Stimulated activated CD4-positive, alpha-beta T cell treated with anti-CD3 and anti-CD28 coated beads, Interleukin-4, amount 100 ng/mL, for 24 hours (primary cell): ENCODE measurements at places on chromosomes 5 and 9.
A peak's percentile ranks its signal among the peaks of the same experiment; 100 is the strongest.

DNA sequence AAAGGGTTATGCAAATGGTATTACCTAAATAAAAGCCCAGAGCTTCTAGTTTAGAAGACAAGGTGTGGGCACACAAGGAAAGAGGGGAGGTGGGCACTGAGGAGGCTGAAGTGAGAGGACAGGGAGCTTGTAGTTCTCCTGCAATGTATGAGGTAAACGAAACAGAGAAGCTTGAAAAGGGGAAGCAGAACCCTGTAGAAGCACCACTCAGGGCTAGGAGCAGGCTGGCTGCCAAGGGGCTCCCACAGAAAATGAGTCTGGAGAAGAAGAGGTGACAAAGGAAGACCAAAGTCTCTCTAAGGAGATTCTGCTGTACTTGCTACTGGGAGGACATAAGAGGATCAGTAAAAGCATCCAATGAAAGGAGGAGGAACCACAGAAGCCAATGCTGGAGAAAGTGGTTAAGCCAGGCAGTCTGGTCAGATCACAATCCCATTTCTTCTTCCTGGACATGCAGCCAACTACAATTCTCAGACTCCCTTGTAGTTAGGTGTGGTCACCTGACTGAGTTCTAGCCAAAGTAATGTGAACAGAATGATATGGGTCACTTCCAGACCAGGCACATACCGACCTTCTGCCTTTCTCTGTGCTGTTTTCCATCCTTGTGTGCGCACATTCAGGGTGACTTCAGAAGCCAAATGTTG is 174.5 kb upstream of the MAP3K1 start:
- no peak for DNase-seq

DNA sequence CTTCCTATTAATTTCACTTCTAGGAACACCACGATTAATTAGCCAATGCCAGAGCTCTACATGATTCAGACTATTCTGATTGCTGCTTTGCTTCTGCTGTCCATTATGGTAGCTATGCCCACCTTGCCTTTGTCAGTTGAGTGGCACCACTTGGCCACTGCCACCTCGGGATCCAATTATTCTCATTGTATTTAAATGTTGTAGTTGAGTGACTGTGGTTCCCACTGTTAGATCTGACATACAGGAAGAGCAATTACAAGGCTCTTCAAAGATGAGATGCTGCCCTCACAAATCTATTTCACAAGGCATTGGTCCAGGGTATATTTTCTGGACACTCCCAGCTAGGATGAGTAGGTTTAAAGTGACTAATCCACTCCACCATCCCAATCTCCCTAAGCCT is 864.5 kb upstream of the EDIL3 start:
- DNase-seq: no peak

- no peak for DNase-seq
These were observed 812 bp downstream of the CACFD1 start for GRCh38 chr9:133460405-133461175.

DNA sequence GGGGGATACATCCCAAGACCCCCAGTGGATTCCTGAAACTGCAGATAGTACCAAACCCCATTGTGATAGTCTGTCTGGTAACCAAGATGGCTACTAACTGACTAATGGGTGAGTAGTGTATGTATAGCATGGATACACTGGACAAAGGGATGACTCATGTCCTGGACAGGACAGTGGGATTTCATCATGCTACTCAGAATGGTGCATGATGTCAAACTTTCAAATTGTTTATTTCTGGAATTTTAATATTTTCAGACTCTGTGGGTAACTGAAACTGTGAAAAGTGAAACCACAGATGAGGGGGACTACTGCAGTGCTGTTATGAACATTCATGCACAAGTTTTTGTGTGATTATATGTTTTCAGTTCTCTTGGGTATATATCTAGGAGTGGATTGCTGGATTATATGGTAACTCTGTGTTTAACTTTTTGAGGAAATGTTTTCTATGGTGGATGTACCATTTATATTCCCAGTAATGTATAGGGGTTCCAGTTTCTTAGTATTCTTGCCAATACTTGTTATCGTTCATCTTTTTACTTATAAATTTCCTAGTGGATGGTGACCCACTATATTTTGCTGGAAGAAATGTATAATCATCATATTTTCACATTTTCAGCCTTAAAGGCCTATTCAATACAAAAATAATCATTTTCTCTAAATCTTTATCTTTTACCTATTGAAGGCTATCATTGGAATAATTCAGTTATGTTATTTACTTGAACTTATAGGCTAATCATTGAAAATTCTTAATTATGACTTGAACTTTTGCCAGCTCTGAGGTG is 140.9 kb downstream of the NR3C1 start:
- DNase-seq: no peak

GRCh38 chr5:140998921-140999410 is 32.7 kb downstream of the PCDHAC2 start:
- no peak for DNase-seq

DNA sequence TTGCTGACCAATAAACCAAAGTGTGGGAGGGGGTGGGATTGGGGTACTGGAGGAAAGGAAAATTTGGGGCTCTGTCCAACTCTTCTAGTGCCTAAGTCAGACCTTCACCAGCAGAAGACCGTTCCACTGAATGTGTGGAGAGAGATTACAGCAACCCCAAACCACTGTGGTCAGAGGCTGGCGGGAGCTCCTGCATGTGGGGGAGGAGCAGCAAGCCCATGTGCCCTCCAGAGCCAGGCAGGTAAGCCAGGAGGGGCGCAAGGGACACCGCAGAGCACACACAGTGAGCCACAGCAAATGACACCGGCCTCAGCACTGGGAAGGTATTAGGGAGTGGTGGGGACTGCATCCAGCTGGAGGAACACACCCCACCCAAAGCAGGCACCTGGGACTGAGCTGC is 62.9 kb downstream of the SMIM23 start:
- DNase-seq: no peak

- no peak for DNase-seq
These were observed 677.3 kb upstream of the FTMT start for GRCh38 chr5:121174351-121174750.

DNA sequence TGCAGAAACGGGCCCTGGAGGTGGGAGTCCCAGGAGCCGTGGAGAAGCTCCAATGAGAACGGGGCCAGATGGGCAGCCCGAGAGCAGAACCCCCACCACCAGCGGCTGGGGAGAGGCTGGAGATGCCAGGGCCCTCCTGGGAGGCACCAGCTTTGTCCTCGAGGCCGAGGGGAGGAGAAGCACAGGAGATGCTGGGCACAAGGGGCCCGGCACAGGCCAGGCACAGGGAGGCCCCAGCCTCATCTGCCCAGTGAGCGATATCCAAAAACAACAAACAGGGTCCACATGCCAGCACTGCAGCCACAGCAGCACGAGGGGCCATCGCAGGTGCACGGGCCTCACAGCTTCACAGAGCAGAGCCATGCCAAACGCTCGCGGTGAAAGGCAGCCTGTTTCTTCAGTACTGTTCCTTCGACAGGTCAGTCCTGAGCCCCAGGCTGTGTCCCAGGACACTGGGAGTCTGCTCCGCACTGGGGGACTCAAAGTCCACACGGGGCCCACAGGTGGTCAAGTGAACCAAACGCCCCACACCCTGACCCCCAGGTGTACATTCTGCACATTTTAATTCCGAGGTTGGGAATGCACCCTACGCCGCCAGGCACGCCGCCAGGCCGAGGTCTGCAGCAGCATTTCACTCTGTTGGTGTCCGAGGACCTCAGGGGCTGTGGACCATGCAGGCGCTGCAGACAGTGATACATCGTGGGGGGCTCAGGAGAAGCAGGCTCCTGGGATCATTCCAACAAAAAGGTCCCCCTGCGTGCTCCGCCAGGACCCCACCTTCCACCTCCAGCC is 9.5 kb downstream of the LPCAT1 start:
- no peak for DNase-seq

DNA sequence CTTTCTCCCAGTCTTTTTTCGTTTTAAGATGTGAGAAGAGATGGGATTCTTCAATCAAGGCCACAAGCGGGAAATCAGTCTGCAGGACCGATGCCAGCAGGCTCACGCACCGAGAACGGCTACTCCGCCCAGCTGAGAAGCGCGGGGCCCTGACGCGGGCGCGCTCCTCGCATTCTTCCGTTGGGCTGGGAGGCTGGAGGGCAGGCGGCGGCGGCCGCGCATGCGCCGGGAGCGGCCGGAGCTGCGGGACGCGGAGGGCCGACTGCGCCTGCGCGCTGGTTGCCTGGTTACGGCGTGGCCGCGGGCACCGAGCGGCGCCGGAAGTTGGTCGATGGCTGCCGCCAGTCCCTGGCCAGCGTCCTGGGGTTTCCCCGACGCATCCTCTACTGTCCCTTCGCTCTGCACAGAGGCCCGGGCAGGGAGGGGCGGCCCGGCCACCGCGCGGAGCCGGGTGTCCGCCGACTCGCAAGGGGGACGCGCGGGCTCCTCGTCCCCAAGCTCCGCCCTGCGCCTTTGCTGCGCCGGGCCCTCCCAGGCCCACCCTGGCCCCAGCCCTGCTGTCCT is 831 bp upstream of the SEC16A start:
- DNase-seq: peak; percentile 94

- DNase-seq: no peak
These were observed 24.3 kb upstream of the TUSC1 start for GRCh38 chr9:25702536-25702935.

DNA sequence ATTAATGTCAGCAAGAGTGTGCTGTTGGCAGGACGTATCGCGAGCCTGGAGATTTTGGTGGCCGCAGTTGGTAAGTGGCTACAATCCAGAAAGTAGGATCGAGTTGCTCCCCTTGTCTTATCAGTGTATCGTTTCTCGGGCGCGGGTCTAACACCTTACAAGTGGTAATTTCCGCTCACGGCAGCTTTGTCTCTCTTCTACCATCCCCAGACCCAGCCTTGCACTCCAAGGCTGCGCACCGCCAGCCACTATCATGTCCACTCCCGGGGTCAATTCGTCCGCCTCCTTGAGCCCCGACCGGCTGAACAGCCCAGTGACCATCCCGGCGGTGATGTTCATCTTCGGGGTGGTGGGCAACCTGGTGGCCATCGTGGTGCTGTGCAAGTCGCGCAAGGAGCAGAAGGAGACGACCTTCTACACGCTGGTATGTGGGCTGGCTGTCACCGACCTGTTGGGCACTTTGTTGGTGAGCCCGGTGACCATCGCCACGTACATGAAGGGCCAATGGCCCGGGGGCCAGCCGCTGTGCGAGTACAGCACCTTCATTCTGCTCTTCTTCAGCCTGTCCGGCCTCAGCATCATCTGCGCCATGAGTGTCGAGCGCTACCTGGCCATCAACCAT is 1.1 kb downstream of the PTGER4 start:
- DNase-seq: peak; percentile 58

DNA sequence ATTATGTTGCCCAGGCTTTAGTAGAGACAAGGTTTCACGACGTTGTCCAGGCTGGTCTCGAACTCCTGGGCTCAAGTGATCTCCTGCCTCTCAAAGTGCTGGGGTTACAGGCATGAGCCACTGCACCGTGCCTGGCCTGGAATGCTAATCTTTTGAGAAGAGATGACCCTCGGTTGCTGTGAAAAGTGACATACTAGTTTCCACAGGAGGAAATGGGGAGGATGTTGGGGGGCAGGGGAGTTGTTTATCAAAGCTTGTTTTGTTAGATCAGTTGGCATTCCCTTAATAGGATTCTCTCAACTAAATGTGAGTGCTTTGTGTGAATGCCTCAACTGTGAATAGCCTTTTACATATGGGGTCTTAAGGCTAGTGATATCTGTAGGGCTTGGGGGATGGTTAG is 16.4 kb upstream of the MATR3 start:
- DNase-seq: no peak

GRCh38 chr5:60487476-60487875 is 212.5 kb downstream of the DEPDC1B start:
- DNase-seq: no peak

DNA sequence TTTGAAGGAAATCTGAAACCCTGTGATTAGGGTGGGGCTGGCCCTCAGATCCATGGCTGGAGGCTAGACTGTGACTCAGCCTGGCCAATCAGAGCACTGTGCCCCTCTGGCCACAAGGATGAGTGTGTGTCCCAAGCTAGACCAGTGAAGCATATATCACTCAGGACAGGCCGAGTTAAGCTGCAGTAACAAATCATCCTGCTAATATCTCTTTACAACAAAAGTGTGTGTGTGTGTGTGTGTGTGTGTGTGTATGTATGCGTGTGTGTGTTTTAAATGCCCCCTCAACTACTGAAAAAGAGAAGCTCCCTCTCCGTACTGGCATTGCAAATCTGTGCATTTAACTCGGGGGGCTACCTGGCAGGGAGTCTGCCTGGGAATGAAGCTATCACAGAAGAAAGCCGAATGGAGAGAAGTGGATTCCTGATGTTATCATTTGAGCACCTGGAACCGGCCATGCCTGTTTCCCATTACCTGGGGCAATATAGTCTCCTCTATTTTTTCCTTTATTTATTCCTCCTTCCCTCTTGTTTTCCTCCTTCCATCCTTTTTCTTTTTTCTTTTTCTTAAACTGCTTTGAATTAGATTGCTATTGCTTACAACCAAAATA is 25.6 kb downstream of the STC2 start:
- DNase-seq: no peak

- no peak for DNase-seq
These were observed 186.5 kb downstream of the ERCC6L2 start for GRCh38 chr9:96062031-96062430.

DNA sequence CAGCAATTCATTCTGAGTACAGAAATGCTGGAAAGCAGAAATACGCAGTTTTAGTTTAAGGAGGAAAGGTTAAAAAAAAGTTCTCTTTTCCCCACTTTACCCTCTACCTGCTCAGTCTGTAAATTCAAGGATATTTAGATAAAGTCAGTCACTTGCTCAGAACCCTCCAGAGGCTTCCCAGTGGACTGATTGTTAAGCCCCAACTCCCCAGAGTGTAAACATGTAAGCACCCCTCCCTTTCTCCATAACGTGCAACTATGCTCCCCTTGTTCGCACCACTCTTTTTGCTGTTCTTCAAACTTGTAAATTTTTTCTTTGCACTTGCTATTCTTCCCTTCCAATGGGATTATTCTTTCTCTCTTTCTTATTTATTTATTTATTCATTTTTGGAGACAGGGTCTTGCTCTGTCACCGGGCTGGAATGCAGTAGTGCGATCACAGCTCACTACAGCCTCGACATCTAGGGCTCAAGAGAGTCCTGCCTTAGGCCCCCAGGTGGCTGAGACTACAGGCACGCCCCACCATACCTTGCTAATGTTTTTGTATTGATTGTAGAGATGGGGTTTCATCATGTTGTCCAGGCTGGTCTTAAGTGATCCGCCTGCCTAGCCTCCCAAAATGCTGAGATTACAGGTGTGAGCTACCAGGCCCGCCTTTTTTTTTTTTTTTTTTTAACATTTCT is 32.5 kb upstream of the ERBIN start:
- DNase-seq: no peak

- DNase-seq: no peak
These were observed 3.0 kb upstream of the SYNPO start for GRCh38 chr5:150637245-150638052.
